Kidney epithelial cell (primary cell): ENCODE measurements at places on chromosomes 1 and 21. TPM values are rescaled to one million over a fixed set of nuclear protein-coding genes. Genes with fewer than 3 reads are reported as not detected.

CFHR4 gene
- total RNA-seq = not detected in 2 replicates

CHIA gene
- not detected in 2 replicates for total RNA-seq

CGN gene
- total RNA-seq = 23.6 and 29.3 TPM in 2 replicates

C1orf141 gene
- not detected in 2 replicates for total RNA-seq

CFAP298 gene
- 62.6 and 75.0 TPM in 2 replicates for total RNA-seq

ATP1A1 gene
- total RNA-seq = 216 and 239 TPM in 2 replicates

PSMD4 gene
- total RNA-seq = 152 and 178 TPM in 2 replicates

NR0B2 gene
- not detected in 2 replicates for total RNA-seq

NLRP3 gene
- total RNA-seq = 1.5 and 2.4 TPM in 2 replicates

ASPM gene
- 3.7 and 4.5 TPM in 2 replicates for total RNA-seq

MYBPH gene
- total RNA-seq = not detected in 2 replicates

LIPI gene
- total RNA-seq = not detected in 2 replicates

- no peak for DNase-seq
These were observed 10.5 kb downstream of the SERINC2 start for GRCh38 chr1:31423418-31423947.

GRCh38 chr1:228219962-228220780 lies 12.3 kb downstream of the OBSCN start:
- DNase-seq = no peak

DNA sequence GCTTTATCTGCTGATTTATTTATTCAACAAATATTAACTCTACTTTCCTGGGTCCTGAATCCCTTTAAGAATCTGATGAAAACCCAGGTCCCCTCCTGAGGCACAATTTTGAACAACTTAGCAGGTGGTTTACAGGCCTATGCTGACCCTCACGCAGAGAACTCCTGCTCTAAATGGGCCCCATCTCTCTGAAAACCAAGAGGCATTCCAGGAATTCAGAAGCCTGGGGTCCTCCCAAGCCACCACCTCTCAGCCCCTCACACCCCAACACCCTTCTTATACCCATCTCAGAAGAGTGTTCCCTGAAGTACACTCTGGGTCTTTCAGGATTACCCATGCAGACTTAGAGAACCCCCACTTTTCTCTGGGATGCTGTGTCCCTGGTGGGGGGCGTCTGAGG lies 34.5 kb downstream of the LHX4 start:
- no peak for DNase-seq

DNA sequence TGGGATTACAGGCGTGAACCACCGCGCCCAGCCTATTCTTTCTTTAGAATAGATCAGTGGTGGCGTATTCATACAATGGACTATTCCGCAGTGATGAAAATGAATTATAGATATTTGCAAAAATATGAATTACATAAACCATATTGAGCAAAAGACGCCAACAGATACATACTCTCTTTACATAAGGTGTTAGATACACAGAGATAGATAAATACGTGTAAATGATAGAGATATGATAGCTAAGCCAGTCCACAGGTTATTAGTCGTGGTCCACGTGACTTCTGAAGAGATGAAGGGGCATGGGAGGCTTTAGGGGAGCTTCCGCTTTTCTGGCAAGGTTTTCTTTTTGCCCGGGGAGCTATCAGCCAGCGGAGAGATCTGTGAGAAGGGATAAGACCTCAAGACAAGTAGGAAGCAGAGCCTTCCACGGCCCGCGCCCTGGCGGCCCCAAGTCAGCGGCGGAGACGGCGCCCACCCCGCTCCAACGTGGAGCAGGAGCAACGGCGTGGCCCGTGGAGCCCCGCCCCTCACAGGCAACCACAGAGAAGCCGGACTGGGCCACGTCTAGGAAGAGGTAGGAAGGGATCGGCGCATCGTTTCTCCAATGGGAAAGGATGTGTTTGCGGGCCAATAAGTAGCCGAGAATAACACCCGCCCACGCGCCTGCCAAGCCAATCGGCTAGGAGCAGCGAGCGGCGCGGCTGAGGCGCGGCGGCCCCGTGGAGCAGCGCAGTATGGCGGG lies at the start of gene MSTO1:
MSTO1 (plus strand) TSS at position 704 of the 742 bp plus-strand sequence; CDS start at position 735, 31 bp downstream.
- peak; percentile 95 for DNase-seq

DNA sequence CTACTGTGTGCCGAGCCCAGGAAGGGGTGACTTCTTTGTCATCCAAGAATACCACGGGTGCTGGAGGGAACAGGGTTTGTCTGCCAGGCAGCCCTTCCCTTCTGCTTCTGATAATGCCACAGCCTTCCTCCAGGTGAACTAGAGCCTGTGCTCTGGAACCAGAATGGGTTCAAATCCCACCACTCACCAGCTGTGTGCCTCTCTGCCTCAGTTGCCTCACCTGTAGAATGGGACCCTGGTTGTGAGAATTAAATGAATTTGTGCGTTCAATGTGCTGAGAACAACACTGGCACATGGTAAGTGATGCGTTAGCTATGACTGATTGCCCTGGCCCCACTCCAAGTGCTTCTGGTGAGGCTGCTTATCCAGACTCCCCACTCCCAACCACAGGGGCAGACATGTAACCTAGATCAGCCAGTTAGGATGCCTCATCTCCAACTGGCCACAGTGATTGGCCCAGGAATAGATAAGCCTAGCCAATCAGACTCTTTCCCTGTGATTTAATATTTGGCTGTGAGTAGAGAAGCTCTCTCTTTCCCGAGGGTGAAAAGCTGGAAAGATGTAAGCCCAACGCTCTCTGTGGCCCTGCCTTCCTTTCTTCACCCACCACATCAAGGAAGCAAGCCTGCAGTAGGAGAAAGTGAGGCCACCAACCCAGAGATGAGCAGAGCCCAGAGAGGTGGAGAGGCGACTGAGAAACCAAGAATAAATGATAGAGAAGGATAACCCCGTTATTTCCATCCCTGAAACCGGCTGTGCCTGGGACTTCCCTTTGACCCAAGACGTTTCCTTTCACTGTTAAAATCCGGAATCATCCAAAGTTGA lies 20.8 kb upstream of the LAPTM5 start:
- DNase-seq = peak; percentile 60

DNA sequence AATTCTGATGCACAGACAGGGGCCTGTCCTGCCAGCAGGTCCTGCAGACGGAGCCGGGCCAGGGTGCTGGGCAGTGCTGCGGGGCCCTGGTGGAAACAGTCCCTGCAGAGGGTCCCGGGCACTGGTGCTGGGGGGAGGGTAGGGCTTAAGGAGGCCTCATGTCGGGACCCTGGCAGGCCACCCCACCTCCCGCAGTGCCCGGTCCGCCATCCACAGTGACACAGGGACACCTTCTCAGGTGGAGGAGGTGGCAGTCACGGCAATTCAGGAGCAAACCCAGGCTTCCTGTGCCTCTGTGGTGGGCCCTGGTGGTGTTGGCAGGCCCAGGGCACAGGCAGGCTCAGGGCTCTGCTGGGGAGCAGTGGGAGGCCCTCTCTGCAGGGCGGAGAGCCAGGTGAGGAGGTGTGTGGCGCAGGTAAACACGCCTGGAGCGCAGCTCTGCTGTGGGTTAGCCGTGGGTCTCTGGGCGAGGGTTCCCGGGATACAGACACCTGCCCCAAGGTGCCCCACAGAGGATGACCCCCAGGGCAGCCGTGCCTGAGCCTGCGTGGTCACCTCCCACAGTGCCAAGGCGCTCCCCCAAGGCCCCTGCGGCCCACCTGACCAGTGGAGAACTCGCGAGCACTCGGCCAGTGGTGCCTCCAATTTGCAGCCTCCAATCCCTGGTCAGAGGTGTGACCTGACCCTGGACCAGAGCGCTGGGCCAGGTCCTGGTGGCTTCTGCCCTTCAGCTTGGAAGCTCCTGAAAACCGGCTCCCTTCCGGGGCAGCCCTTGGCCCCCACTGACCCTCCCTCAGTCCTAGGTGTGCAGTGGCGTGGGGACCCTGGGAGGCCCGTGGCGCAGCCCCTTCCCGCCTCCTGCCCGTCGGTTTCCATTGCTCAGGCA lies 19.2 kb downstream of the COL18A1 start:
- DNase-seq = no peak

GRCh38 chr1:212178851-212179250 lies 106.4 kb upstream of the PPP2R5A start:
- DNase-seq = no peak

- DNase-seq = no peak
These were observed 11.8 kb upstream of the SFN start for GRCh38 chr1:26851106-26851684.

- DNase-seq = no peak
These were observed 151.2 kb upstream of the TNR start for GRCh38 chr1:175894581-175894980.

GRCh38 chr1:16128338-16128741 lies 27.5 kb downstream of the EPHA2 start:
- no peak for DNase-seq

- no peak for DNase-seq
These were observed 56.1 kb downstream of the SWT1 start for GRCh38 chr1:185213091-185213490.

GRCh38 chr1:54111624-54112023 lies 41.2 kb downstream of the CDCP2 start:
- DNase-seq = no peak
